ENCODE measurements at places on chromosomes 5 and 9.

- DNase-seq, result peak; percentile 55
These were observed 1.6 kb downstream of the B4GALT1 start for GRCh38 chr9:33165263-33166151.

GRCh38 chr9:129918296-129918950 is 83.2 kb downstream of the USP20 start:
- no peak for DNase-seq

DNA sequence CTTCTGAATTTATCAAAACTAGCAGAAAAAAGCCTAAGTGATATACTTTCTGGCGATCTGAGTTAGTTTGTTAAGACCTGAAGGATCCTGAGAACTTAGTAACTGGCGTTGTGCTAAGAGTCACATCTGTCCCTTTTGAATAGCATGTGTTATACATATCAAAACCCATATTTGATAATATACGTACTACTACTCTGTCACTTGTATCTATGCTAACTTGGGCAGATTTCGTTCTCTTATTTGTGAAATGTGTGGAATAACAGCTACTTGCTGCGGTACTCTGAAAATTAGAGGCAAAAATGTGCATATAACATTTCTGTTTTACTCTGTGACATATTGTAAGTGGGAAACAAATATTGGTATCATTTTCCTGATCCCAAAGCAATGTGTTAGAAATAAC is 126.4 kb downstream of the PARP8 start:
- no peak for DNase-seq

DNA sequence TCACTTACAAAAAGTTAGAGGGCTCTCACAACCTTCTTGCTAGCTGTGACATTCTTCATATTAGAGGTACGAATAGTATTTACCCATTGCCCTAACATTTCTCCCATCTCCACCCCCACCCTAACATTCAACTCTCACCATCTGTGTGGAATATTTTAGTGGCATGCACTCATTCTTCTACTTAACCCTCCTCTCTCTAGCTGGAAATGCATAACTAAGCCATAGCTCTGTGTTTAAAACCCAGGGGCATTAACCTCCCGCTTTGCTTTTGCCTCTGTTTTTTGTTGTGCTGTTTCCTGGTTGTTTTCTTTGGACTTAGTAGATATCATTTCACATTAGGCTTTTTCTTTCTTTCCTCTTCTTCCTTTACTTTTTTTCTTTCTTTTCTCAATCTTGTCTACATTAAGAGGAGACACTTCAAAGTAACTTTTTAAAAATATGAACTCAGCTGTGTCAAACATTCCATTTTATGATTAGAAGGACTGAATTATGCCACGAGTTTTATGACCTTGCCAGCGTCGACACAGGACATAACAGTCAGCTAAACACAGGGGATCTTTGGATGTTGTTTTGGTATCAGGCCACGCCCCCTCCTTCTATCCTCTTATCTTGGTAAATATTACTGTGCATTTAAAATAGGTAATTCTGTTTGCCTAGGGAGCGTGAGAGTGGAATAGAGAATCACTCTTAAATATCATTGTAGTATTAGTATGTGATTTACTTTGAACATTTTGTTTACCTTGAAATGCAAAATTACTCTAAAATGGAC is 236.0 kb downstream of the CD180 start:
- DNase-seq, result peak; percentile 52

DNA sequence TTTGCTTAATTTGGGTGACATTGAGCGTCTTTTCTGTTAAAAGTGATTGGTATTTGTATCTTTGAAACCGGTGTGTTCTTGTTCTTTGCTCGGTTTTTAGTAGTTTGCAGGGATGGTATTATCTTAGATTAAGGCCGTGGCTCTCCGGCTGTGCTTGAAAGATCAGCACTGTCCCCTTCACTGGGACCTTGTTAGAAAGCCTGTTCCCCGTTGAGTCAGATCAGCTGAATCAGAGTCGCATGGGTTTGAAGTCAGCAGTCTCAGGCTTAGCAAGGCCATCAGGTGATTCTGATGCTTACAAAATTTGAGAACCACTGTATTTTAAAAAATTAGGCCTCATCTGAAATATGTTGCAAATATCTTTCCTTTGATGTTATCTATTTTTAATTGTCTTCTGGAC is 5.0 kb downstream of the DIRAS2 start:
- DNase-seq, result no peak

GRCh38 chr9:7479300-7479699 is 320.3 kb downstream of the DMAC1 start:
- DNase-seq, result no peak

DNA sequence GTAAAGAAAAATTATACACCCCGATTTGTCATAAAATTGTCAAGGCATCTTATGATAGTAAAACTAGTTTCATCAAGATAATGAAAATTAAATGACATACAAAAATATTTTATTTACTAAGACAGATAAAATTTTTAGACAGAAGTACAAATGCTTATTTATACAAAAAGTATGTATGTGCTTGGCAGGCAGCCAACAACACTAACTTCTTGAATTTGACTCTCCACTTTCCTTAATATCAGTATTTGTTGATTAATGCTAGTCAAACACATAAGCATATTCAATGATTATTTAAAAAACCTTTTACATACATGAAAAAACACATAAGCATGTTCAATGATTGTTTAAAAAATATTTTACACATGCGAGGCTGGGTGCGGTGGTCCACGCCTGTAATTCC is 1079.9 kb upstream of the CDH6 start:
- DNase-seq, result no peak

GRCh38 chr9:136297766-136298735 is 5.8 kb downstream of the CCDC187 start:
- no peak for DNase-seq

GRCh38 chr5:126198531-126198930 is 224.7 kb upstream of the GRAMD2B start:
- DNase-seq, result no peak

GRCh38 chr9:114205171-114206015 is 50.1 kb downstream of the COL27A1 start:
- peak; percentile 51 for DNase-seq

GRCh38 chr5:24693609-24694008 is 48.8 kb upstream of the CDH10 start:
- DNase-seq, result no peak

DNA sequence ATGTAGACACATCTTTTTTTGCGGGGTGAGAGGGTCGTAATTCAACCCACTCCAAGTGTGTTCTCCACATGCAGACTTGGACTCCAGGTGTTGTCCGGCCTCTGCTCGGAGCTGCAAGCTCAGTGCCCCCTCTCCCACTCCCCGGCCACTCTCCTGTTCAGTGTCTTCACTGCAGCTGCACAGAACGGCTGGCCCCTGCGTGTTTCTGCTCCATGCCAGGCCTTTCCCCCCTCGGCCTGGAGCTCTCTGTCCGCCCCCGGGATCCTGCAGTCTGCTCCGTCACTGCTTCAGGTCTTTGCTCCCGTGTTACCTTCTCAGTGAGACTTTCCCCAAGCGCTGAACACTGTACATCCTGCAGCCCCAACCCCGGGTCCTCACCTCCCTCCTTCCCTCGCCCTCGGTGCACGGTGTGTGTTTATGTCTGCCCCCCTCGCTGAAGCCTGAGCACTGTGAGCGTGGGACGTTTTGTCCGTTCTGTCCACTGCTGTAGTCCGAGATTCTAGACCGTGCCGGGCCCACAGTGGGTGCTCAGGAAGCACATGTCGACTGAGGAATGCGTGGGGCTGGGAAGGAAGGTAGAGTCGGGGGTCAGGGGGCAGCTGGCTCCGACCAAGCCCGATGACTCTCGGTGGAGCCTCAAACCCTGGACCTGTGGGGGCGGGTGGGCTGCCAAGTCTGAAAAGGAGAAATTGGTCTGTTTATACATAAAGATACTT is 26.4 kb upstream of the GFPT2 start:
- DNase-seq, result no peak

DNA sequence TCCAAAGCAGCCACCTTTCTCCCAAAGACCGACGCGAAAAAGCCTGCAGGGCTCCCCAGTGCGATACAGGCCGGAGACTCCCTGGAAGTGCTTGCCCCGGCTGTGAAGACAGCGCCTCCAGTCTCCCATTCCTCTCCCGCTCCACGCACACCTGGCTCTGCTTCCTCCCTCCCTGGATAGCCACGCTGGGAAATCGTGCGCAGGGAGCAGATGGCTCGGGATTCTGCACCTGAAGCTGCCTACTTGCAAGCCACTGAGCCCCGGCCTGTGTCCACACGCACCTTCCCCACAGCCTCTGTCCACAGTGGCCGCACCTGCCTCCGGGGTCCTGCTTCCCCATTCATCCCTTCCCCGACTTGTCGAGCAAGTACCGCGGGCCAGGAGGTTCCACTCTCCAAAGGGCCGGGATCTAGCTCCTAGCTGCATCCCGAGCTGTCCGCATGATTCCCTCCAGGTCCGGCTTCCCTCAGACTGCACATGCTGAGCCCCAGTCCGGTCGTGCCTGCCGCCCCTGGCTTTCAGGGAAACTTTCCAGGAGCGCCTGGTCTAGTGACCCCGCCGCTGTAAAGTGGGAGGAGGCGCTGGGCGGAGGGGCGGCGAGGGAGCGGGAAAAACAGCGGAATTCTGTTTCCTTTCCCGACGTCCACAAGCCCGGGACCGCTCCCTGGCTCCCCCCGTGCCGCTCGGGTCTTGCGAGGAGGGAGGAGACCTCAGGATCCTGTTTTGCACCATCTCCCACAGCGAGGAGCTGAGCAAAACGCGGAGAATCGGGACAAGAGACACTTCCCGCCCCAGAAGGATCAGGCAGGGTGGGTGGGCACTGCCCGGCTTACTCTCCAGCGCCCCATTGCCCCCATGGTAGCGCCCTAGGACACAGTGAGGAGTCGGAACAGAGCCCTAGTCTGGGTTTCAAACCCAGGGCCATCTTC is 2.0 kb downstream of the SEMA6A start:
- DNase-seq, result peak; percentile 66

DNA sequence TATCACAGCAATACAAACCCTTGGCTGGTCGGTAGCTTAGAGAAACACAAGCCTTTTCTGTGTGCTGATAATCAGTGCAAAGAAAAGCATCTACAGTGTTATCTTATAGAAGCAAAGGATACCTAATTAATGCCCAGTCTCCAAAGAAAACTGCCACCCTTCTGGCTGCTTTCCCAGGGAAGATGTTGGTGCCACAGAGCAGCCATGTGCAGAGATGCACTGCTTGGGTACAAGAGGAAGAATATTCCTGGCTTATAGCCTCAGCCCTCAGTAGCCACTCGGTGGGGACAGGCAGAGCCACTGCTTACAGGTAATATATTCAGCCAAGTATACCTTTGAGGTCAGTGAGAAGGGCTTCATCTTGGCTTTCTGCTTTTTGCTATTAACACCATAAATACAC is 185.3 kb downstream of the PCSK1 start:
- no peak for DNase-seq

DNA sequence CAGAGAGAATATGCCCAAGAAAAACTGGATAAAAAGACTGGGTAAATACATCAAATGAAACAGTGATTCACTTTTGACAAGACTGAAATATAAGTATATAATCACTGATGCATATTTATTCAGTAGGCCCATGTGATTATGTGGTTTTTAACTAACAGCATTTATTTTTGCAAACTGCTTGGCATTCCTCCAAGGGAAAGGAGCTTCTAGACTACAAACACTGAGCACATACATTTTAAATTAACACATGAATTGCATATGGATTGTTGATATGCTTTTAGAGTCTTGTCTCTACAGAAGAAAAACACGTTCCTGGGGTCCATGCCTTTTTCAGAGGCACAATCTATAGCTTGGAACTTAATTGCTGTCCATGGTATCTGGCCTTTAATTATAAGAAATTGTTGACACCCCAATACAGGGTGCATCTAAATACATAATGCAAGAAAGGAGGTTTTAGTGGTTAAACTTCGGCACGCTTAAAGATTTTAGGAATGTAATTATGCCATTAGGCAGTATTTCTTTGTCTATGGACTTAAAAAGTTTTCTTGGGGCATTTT is 6.9 kb upstream of the MEIKIN start:
- peak; percentile 16 for DNase-seq
